ENCODE measurements at places on chromosomes 3 and 15. TPM values are rescaled to one million over a fixed set of nuclear protein-coding genes. Genes with fewer than 3 reads are reported as not detected.

Gene TMOD2
- total RNA-seq = 6.3 TPM

Gene UBAP1L
- total RNA-seq = 2.0 TPM

Gene WNT5A
- 5.2 TPM for total RNA-seq

Gene CEMIP
- total RNA-seq = 1.4 TPM

Gene COL8A1
- 0.75 TPM for total RNA-seq

Gene TEX264
- 59.1 TPM for total RNA-seq

Gene THRB
- 75.5 TPM for total RNA-seq

Gene NPAP1
- 0.06 TPM for total RNA-seq

- peak; percentile 50 for DNase-seq
Observed at GRCh38 chr3:102195198-102195948, 239.4 kb upstream of the ZPLD1 start.

DNA sequence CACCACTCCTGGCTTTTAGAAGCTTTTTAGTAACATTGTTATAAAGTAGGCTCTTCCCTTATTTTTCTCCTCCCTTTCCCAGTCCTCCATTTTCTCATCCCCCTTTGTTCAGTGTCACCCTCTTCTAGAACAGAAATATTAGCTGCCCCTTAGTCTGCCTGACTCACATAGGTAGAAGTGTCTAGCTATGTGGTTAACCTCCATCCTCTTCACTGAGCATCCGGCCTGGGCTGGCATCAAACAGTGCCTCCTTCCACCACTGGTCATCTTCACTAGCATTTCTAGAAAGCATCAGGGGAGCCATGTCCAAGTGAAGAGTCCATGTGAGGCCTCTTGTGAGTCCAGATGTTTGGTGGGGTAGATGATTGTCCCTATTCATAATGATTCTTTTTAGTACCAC is 70.0 kb upstream of the SKOR1 start:
- no peak for DNase-seq

DNA sequence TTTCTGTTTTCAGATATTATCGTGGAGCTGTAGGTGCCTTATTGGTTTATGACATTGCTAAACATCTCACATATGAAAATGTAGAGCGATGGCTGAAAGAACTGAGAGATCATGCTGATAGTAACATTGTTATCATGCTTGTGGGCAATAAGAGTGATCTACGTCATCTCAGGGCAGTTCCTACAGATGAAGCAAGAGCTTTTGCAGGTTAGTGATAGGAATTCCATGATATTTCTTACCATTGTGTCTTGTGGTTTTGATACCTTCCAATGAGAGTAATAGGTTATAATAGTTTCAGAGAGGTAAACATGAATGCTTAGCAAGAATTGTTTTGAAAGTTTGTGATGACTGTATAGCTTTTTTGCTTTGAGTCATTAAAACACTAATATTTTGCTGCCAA is 8.5 kb downstream of the RAB11A start:
- no peak for DNase-seq

DNA sequence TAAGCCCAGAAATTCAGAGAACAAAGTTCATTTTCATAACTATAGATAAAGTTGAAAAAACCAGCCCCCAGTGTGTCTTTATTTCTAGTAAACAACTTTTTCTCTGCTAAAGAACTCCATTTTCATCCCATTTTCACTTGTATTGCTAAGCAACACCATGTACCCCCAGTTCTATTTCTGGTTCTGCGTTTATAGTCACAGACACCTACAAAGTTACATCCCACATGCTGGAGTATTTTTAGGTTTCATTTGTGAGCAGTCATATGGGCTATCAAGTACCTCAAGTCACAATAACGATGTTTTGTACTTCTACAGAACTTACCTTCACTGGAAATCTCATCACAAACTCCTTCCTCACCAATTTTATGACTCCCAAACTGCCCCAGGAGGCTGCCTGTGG is 236.5 kb downstream of the RSL24D1 start:
- no peak for DNase-seq

DNA sequence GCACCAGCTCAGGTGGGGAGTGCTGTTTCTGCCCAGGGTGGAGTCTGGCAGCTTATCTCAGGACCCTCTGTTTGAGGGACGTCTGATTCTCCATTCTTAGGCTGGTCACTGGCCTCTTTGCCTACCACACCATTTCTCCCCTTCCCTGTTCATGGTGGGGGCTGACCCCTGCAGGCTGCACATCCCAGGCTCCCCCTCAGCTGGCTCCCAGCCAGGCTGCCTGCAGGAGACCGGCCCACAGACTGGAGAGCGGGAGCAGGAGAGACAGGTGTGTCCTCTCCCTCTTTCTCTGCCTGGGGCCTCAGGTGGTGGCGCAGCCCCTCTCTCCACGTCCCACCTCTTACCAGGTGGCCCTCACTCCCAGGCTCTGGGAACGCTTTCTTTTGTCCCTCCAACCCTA is 60.8 kb downstream of the RAB11A start:
- DNase-seq = no peak

GRCh38 chr3:58534592-58535494 is 2.1 kb downstream of the ACOX2 start:
- DNase-seq = no peak

DNA sequence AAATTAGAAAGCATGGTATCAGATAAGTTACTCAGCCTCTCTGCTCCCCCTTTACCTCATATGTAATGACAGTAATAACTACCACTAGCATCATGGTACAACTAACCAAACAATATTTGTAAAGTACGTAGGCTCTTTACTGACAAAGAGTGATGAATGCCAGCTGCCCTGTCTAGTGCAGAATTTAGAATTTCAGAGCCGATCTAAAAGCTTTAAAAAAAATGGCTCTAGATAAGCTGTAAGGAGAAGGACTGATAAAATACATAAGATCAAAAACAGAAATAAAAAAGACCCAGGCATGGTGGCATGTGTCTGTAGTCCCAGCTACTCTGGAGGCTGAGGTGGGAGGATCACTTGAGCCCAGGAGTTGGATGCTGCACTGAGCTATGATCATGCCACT is 424.1 kb downstream of the MAGI1 start:
- no peak for DNase-seq

- DNase-seq = no peak
Observed at GRCh38 chr3:45964139-45964538, 20.9 kb downstream of the CXCR6 start.

DNA sequence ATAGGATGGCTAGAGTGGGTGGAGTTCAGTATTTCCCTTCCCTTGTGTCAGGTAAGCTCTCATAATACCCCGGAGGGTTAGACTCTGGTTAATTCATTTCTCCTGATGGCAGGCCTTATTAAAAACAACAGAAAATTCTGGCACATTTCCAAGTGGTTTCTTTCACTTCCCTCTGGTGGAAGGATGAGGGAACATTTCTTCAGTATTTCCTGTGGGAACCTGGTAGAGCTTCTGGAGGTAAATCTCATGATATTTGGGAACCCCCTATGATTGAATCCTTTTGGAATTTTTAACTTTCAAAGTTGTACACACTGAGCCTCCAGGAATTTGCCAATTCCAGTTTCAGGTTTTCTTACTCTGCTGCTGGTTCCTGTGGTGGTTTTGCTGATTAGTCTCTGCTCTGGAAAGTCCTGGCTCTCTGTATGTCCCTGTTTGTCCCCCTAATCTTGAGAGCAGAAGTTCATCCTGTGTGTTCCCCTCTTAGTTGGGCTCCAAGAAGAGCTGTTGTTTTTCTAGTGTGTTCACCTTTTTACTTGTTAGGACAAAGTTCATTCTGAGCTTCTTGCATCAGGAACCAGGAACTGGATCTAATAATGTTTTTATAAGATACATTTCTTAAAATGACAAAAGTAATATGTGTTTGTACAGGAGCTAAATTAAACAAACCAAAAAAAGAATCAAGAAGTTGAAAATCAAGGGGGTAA is 12.1 kb downstream of the CHRNA7 start:
- no peak for DNase-seq

- DNase-seq = no peak
Observed at GRCh38 chr3:56826831-56827722, 25.3 kb upstream of the ARHGEF3 start.

DNA sequence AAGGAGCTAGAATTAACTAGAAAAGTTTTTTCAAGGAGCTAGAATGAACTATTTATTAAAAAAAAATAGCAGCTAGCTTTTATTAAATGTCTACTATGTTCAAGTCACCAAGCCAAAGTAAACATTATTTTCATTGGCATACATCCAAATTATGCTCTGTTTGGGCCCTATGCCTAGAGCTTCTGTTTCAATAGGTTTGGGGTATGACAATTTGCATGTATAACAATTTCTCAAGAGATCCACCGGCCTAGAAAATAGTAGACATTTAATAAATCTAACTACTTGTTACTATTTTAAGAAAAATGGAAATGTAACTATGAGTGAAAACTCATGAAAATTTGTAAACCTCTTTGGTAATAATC is 8.0 kb downstream of the GABRR3 start:
- DNase-seq = no peak

DNA sequence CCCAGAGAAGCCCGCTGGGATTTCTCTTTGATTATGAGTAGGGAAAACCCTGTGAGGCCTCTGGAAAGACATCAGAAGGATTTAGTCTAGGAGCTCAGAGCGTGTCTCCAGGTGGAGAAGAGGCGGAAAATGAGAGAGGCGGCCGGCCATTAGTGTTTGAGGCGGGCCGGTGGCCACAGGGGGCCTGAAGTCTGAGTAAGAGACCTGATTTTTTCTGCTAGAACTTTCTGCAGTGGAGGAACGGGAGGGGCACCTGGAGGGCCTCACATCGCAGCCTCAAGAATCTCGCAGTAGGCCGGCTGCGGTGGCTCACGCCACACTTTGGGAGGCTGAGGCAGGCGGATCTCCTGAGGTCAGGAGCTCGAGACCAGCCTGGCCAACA is 28.5 kb downstream of the KLHDC8B start:
- no peak for DNase-seq

DNA sequence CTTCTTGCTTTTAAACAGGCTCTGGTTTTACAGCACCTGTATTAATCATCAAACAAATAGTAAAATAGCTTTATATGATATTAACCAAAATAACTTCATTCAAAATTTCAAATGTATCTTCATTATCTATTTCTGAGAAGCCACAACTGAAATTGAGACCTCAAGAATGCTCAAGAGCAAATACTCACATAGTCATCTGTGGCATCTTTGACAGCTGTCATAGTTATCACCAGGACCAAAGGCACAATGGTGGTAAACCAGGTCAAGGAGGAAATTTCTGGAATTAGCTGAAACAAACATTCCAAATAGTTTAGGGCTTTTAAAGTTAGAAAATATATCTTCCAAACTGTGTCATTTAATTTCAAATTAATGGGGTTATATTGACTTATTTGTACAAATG is 74.6 kb downstream of the ATP8B4 start:
- DNase-seq = no peak

DNA sequence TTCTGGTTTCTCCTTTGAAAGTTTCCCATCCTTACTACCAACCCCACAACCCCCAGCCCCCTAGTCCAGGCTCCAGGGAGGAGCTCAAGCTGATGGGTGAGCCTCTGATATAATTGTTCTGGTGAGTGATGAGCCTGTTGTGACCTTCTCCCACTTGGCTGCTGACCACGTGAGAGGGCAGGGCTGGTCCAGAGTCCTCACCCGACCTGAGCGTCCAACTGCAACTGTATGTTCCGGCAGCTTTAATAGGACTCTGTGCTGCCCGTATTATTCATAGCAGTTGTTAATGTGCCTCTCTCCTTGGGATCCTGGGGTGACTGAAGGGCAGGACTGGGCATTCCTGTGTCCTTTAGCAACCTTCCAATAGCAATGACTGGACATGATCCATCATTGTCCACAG is 56.2 kb downstream of the B3GNT5 start:
- DNase-seq = peak; percentile 81

- DNase-seq = no peak
Observed at GRCh38 chr3:46090161-46090591, 62.9 kb upstream of the XCR1 start.

Data from mucosa of descending colon (tissue), 3 donors.